Stimulated activated naive CD4-positive, alpha-beta T cell treated with Interleukin-2 at 50 U/mL for 16 hours (primary cell): ENCODE measurements at places on chromosomes 11 and 22.

GRCh38 chr11:59669611-59670009 lies 773 bp upstream of the PATL1 start:
- DNase-seq, result no peak

- DNase-seq, result no peak
Observed at GRCh38 chr11:65863889-65864705, 3.9 kb downstream of the MUS81 start.

DNA sequence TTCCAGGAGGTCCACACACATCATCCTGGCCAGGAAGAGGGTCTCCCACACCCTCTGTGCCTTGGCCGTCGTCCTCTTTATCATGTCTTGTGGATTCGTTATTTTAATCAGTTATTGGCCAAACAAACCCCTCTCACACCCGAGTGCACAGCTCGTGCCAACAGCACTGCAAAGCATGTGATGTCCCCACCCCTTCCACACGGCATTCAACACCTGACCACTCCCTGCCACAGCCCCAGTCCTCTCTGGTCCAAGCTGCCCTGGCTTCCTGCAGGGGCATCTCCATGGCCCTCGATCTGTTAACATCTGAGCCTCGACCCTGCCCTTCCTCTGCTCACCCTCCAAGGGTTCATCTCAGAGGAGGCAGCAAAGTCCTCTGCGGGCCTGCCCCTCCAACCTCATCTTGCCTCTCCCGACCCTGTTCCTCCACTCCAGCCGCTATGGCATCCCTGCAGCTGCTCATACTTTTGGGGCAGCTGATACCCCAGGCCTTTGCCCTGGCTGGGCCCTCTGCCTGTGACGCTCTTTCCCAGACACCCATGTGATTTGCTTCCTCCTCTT lies 14.0 kb downstream of the MYEOV start:
- DNase-seq, result no peak

GRCh38 chr11:116086426-116086825 lies 582.2 kb upstream of the CADM1 start:
- DNase-seq, result no peak

DNA sequence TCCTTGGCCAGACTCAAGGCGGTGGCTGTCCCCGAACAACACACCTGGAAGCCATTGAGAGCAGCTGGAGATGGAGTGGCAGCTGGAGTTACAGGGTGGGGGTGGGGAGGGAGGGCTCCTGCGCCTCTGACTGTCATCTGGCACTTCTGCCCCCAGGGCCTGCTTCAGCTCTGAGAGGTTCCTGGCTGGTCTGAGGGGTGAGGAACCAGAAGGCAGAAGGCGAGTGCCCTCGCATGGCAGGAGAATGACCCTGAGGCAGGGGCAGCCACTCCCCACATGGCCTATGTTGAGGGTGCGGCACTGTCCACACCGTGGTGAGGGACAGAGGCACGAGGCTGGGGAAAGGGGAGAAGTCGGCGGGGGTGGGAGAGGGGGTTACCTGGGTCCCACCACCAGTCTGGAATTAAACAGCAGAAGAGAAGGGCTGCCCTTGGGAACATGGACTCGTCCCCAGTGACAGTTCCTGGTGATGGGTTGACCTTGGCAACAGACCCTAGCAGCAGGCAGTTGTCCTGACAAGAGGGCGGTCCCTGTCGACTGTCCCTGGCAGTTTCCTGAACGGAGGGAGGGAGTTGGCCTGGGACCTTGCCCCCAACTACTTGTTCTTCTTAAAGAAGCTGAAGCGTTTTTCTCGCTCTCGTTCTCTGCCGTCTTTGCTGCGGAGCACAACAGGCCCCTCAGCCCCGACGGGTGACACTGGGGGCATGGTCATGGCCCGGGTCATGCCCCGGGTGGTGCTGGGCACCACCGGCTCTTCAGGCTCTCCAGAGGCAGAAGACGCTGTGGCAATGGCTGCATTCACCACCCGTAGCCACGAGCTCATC lies 7.8 kb upstream of the RBM4B start:
- no peak for DNase-seq

- DNase-seq, result no peak
Observed at GRCh38 chr11:18723991-18724390, 2.0 kb downstream of the IGSF22 start.

DNA sequence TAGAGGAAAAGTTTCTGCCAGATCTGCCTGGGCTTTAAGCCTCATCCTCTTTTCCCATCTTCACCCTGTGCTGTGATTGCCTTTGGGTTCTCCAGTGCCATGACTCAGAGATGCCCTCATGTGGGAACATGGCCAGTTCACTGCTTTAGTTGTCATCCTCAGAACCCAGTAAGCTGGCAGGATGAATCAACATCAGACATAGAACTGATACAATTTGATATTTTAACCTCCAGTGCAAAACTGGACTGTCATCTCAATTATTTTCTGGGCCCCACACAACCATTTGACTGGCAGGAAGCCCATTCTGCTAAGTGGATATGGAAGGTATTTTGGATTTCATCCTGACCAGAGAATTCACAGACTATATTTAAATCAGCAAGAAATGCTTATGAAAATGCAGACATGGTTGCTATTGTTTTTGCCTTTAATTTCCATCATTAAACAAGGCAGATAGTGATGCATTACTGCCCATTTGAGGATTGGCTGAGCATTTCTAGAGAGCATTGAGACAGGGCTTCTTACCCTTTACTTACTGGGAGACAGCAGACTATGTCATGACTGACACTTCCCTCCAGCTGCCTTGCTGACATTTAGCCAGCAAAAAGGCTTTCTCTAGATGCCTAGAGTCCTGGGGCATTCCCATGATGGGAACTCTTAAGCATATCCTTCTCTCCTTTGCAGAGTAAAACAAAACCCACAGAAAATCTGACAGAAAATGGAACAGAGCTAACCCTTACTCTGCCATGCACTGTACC lies 327.1 kb upstream of the MTNR1B start:
- no peak for DNase-seq

- no peak for DNase-seq
Observed at GRCh38 chr11:66920978-66921784, 37.0 kb downstream of the PC start.

DNA sequence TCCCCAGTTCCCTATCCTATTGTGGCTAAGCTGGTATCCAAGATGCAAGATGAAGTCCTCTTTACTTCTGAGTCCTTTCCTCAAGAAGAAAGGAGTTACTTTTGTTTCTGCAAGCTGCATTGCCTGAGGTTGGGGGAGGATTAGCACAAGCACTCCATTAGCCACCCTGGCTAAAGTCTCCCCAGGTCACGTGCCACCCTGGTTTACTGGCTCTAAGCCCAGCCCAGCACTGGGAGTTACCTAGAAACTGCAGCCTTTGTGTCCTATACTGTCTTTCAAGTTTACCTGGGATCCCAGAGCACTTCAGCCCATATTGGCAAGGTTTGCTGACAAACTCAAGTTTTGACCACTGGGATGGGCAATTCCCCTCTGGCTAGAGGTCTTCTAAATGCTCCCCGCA lies 78.4 kb upstream of the DBX1 start:
- no peak for DNase-seq

- no peak for DNase-seq
Observed at GRCh38 chr11:2911785-2912391, 17.3 kb downstream of the PHLDA2 start.

GRCh38 chr11:120131941-120132644 lies 5.8 kb downstream of the TRIM29 start:
- no peak for DNase-seq

DNA sequence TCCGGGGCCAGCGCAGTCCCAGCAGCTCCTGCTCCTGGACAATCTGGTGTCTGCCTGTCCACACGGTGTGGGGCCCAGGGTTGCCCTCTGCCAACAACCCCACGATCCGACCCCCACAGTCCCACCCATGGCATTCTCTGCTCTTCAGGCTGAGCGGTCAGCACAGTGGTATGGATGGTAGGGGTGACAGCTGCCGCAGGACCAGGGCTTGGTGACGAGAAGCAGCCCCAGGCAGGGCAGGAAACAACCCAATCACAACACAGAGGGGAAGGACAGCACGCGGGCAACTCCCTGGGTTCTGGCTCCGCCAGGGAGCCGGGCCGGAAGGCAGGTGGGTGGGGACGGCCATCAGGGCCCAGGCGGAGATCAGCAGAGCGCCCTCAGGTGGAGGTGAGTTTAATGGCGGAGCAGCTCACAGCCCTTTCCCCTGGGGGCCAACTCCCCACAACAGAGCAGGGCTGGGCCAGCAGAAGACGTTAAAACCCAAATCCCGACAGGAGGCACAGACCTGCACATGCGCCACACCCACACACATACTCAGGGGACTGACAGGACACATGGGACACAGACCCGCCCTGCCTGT lies 5.3 kb upstream of the CHADL start:
- DNase-seq, result no peak

GRCh38 chr11:119889728-119890280 lies 160.8 kb upstream of the NECTIN1 start:
- no peak for DNase-seq

DNA sequence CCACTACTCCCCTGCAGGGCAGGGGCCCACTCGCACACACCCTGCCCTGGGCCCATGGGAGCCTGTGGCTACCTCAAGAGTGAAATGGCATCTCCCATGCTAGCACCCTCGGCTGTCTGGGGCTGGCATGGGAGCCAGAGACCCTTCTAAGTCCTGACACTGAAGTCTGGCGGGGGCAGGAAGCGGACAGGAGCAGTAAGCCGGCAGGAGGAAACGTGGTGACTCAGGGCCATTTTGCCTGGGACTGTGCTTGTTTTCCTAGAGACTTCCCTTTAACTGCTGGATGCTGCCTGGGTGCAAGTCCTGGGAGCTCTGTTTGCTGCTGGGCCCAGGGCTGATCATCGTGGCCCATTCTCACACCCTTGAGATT lies 16.8 kb downstream of the RELT start:
- DNase-seq, result no peak

- no peak for DNase-seq
Observed at GRCh38 chr22:29517215-29517908, 36.2 kb downstream of the THOC5 start.

GRCh38 chr11:48170241-48171233 lies 46.1 kb upstream of the OR4B1 start:
- DNase-seq, result no peak

DNA sequence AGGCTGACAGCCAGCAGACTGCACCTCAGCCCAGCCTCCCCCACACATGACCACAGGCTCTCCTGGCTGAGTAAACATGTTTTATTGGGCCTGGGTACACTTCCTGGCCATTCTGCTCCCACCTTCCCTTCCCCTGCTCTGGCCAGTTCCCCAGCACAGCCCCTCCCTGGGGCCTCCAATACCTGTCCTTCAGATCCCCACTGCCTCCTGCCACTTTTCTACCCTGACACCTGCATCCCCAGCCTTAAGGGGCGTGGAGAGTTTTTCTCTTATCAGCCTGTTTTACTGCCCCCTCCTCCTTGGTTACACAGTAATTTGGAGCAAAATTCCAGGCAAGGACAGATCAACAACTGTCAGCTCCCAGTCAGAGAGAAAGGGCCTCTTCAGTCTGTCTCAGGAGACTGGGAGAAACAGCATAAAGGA lies at the start of gene ISX:
Gene ISX (plus strand): TSS at position 363 of the 423 bp plus-strand sequence. CDS start 930 bp downstream, outside the sequence.
- no peak for DNase-seq

DNA sequence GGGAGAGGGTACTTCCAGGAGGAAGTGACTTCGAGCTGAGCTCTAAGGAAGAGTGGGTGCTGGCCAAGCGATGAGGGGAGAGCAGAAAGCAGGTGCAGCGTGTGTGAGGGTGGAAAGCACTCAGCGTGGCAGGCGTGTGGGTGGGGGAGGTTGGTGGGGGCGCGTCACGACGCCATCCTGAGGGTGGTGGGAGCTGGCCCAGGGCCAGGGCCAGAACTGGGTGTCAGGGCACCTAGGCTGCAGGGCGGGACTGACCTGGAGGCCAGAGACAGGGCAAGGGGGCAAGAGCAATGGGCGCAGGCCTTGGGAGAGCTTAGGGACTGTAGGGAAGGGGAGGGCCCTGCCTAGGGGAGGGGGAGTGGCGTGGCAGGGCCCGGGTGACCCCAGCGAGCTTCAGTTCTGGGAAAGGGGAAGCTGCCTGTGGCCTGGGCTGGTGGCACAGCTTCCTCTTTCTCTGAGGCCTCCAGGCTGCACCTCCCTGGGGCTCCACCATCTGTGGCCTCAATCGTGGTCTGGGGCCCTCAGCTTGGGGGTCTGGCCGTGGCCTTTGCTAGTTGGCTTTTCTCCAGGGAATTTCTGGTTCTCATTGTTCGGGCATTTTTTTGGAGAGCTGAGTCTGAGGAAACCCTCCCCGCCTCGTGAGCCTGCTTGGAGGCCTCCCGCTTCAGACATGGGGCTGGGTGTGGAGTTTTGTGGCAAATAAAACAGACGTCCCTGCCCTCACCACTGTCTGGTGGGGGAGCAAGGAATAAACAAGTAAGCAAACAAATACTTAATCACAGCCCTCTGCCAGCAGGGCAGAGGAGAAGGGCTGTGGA lies 8.9 kb downstream of the RELT start:
- no peak for DNase-seq

DNA sequence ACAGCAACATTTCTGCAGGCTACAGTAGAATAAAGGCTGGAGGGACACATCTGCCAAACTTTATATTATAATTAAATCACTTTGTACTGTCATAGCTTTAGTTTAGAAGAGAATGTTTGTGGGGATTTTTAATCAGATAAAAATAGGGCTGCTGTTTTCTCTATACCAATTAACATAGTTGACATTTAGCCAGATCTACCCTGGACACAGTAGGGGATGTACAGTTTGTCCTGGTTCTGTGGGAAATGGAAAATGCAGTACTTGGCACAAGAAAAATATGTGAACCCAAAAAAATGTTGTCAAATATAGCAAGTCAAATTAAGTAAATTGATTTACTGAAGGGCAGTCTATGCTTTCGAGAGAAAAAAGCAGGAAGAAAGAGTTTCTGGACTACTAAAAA lies 20.8 kb upstream of the PICALM start:
- DNase-seq, result no peak

GRCh38 chr11:57648801-57649735 lies 644 bp downstream of the YPEL4 start:
- peak; percentile 18 for DNase-seq

- no peak for DNase-seq
Observed at GRCh38 chr11:84902445-84902844, 724.7 kb downstream of the DLG2 start.

DNA sequence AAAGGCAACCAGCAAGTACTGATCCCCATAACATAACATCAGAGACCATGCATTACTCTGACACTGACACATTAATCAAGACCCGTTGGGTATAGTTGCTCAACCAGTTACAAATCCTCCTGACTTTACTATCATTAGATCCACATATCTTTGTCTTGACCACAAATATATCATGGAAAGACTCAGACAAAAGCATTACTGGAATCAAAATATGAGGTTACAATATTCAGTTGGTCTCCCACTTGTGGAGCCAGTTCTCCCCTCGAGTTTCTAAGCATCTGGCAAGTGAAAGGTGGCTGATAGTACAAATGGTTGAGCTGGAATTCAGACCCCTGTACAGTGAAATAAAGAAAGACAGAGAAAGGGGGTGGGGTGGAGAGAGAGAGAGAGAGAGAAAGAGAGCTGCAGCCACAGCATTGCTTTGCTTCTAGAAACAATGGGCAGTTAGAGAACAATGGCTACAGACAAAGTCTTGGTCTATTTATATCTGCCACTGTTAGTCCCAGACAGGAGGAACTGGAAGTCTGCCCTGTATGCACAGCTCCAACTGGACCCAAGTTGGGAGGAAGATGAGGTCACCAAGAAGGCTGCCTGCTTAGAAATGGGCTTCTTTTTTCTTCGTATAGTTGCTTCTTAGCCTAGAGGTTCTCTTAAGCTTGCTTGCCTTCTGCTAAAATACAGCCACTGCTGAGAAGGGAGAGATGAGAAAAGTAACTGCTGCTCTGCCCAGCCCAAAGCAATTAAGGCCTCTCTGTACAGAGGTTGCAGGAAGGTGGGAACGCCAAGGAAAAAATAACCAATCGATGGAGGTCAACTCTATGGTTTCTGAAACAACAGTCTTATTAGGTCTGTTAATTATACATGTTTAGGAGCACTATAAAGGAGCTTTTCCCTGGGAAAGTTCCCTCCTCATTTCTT lies 85.5 kb downstream of the ETS1 start:
- DNase-seq, result no peak

GRCh38 chr11:57728829-57729228 lies 12.5 kb upstream of the SELENOH start:
- DNase-seq, result no peak
